ENCODE measurements at places on chromosomes 12 and 14. TPM values are rescaled to one million over a fixed set of nuclear protein-coding genes. Genes with fewer than 3 reads are reported as not detected.
A peak's percentile ranks its signal among the peaks of the same experiment; 100 is the strongest.

DNA sequence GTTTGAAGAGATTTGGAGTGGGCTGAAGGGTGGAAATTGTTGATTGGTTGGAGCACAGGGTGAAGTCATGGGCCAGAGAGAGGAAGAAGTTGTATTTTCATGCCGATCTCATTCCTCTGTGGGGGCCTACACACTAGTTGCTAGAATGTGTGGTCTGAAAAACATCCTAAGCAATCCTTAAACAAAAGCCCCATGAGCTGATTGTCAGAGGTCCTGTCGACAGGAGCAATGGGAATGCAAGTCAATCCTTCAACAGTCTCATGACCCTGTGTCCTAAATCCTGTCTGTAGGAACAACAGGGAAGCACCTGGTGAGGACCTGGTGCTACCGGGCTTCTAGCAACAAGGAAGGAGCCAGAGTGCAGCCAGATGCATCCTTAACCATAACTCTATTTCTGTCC, 324.0 kb upstream of the TMEM132C start:
- DNase-seq: no peak

DNA sequence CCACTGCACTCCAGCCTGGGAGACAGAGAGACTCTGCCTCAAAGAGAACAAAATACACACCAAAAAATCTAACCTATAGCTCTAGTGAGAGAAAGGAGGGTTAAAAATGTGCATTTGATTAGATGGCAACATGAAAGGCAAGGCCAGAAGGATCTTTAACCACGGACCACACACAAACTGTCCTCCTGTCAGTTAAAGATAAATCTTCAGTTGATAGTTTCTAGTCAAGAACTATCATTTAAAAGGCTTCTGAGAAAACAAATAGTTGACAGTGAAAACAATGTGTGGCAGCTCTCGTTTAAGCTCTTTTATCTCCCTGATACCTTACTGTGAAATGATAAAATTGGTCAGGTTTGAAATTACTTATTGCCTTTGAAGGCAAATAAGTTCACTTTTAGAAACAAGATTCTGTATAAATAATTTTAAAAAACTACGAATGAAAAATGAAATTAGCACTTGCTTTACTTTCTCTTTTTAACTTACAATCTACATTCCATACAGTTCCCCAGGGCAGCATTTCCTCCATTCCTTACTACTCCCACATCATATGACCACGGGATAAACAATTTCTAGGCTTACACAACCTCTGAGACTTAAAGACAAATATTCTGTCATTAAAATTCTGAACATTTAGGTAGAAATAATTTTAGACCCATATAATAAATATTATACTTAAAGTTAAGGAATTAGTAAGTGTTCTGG, 71.4 kb upstream of the GNPNAT1 start:
- no peak for DNase-seq

GRCh38 chr12:115320451-115320850, 636.5 kb upstream of the TBX3 start:
- DNase-seq: no peak

DNA sequence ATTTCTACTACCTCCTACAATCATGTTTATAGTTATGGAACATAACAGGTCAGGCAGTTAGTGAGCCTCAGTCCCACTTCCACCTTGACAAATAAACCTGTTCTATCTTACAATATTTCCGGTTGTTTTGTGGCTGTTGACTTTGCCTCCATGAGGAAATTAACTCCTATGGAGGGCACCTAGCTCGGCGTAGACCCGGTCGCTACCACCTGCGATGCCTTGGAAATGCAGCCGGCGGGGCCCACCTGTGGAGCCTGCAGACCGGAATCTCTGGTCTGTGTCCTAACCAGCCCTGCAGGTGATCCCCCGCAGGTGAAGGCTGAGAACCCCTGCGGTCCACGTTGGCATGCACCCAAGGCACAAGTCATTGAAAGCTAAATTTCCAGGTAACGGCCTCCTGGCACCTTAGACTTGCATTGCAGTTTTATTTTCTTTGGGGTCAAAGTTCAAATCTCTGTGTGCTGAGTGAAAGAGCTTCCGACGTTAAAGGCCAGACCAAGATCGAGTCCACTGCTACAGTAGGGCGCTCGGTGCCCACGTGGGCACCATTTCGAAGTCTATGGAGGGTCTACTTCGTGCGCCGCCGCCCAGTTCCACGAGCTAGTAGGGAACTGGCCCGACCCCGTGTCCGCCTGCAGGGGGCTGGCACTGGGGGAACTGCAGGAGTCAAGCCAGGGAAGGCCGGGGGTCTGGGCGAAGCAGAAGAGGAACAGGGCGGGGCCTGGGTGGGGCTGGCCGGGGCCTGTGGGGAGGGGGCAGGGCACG, 782 bp upstream of the PIWIL1 start:
- DNase-seq: no peak

GRCh38 chr14:57254884-57255283, 13.8 kb downstream of the EXOC5 start:
- DNase-seq: no peak

GRCh38 chr12:94405413-94406116, 54.1 kb downstream of the CEP83 start:
- no peak for DNase-seq

- DNase-seq: peak; percentile 36
These were observed 3.6 kb upstream of the ARID2 start for GRCh38 chr12:45725631-45726602.

- no peak for DNase-seq
These were observed 155.9 kb downstream of the CALM1 start for GRCh38 chr14:90552465-90553297.

GRCh38 chr12:124774054-124774461, 89.6 kb downstream of the SCARB1 start:
- DNase-seq: no peak

- DNase-seq: no peak
These were observed 112.0 kb upstream of the TMCC3 start for GRCh38 chr12:94762259-94762942.

GRCh38 chr12:9204380-9204779, 3.8 kb downstream of the PZP start:
- no peak for DNase-seq

DNA sequence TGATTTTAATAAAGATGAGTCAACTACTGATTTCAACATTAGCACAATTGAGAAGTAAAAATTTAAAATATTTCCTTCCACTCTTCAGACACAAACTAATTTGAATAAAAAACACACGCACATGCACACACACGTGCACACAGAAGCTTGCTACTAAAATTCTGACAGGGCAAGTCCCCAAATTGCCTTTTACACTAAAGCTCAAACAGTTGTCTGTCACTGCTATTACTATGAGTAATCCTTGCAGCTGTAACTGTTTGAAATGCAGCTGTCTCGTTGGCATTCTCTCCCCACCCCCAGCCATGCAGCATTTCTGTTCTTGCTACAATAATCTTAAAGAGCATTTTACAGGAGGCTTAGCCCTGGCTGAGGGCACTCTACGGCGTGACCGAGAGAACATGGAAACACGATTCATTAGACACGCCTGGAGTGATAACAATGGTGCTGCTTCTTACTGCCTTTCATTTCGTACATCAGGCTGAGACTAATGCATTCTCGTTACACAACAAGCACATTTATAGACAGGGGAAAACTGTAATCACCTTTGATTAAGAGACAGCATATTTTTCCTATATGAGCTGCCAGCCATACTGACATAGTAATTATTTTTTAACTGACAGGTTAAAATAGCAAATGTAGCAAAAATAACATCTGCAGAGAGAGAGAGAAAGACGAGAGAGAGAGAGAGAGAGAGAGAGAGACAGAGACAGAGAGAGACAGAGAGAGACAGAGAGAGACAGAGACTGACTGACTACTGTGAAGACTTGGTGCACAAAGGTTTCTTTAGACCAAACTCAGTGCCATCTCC, 153.8 kb downstream of the MED13L start:
- DNase-seq: peak; percentile 21

- no peak for DNase-seq
These were observed 20.4 kb upstream of the SMOC1 start for GRCh38 chr14:69858801-69859200.

DNA sequence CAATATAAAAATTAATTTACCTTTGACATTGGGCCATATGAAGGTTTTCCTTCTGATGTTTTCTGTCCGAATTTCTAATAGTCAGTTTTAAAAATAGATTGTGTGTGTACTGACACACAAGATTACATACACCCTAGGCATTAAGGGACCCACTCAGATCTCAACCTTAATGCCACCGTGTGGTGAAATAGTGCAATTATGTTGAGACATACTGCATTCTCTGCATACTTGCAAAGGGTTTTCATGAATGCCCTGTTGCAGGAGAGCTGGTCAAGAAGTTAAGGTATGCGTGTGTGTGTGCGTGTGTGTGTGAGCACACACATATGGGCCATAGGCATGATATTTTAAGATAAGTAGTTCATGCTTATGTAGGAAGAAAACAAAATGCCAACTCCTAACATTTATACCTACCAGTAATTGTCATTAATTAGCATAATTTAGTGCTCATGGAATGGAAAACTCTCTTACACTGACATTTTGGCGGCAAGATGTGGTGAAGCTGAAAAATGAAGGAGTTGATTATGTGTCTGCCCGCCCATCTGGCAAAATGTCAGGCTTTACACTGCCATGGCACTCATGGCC, 58.8 kb downstream of the PIK3C2G start:
- no peak for DNase-seq

DNA sequence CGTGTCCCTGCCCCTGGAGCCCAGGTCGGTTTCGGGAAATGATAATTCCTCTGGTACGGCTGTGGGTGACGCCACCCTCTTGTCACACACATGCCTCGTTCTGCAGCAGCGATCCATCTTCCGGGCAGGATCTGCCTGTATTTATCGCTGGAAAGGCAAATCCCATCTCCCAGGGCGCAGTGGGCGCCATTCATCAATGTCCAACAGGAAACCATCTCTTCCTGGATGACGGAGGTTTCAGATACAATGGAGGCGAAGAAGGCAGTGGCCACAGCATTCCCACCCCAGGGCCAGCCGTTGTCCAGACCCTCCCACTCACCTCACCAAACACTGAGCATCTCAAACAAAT, 74.2 kb downstream of the NOC4L start:
- DNase-seq: no peak

- no peak for DNase-seq
These were observed 134.9 kb downstream of the SLC5A8 start for GRCh38 chr12:101074940-101075680.

DNA sequence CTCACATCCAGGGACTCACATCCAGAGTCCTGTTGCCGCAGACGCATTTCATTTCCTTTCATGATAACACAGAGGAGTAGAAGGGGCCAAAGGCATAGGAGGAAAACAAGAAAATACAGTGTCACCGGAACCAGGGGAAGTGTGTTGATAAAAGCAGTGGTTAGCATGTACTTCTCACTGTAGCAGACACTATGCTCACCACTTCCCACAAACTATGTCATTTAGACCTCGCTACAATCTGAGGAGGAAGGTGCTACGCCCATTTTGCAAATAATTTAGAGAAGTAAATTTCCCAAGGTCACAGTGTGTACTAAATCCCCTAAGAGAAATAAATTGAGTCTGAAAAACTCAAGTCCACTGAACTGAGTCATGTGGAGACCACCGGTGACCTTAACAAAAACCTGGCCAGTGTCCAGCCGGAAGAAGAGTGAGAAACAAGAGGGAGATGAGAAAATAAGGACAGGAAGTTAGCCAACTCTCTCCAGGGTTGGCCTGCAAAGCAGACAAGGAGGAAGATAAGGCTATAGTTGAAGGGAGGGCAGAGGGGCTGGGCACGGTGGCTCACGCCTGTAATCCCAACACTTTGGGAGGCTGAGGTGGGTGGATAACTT, 25.8 kb upstream of the TMCC3 start:
- DNase-seq: no peak

DNA sequence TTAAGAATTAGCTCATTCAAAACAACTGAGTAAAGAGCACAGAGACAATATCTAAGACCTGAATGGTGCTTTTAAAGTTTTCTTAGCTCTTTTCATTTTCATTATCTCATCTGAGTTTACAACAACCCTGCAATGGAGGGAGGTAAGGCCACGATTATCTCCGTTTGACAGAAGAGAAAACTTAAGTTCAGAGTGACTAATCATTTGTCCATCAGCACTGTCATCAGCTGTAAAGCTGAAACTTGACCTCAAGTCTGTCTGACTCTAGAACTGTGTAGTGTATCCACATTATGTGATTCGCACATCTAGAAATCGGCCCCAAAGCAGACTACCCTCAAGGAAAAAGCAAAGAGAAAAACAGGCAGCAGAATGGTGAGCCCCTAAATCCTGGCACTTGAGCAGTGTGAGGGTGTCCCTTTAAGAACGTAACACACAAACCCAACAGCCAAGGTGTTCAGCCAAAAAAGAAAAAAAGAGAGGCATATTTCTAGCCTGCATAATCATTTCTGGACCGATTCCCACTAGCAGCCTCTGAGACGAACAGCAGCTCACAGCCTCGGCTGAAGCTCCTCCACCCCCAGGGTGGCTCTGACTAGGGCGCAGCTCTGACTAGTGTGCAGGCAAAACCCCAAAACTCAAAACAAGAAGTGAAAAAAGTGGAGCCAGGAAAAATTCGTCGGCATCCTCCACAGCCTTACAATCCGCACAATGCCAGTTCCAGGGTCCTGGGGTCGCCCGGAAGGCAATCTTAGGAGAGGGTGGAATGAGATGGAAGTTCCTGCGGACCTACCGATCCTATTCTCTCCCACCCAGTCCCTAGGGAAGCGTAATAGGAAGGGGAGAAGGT, 1.6 kb downstream of the STXBP6 start:
- DNase-seq: peak; percentile 59

DNA sequence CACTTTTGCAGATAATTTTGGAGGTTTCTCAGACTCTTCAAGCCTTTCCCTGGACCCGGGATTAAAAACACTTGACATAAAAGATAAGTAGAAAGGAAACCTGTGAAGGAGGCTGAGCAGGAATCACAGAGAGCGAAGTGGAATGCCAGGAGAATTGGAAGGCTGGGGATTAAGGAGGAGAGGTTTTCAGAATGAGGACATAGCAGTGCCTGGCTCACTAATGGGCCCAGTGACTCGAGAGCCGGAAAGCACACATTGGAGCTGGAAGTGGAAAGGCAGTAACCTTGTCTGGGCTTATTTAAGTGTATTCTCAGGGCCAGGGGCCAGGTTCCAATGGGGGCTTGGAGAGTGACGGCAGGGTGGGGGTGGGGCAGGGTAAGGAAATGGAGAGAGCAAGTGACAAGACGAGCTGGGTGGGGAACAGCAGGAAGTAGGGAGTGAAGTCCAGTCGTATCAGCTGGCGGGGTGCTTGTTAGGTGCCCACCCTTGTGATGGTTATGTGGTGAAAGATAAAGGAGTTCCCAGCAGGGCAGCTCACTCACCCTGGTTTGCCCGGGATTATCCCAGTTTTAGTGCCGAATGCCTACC, 13.1 kb downstream of the EVL start:
- no peak for DNase-seq

Gene TCTN1
- total RNA-seq: 27.6 TPM

Gene PIGH
- 10.2 TPM for total RNA-seq

Gene TAS2R7
- total RNA-seq: not detected

Gene DLGAP5
- total RNA-seq: 5.1 TPM

Gene SMOC1
- total RNA-seq: 1.6 TPM

Gene CACNA2D4
- 2.9 TPM for total RNA-seq

Gene CLIP1
- total RNA-seq: 119 TPM

Gene CRIP1
- total RNA-seq: 34.0 TPM

Gene KRT74
- not detected for total RNA-seq

Gene ARG2
- 2.0 TPM for total RNA-seq

Data from heart right ventricle (tissue), 16 donors.